ENCODE measurements at places on chromosomes 1 and 21. TPM values are rescaled to one million over a fixed set of nuclear protein-coding genes. Genes with fewer than 3 reads are reported as not detected.

DNA sequence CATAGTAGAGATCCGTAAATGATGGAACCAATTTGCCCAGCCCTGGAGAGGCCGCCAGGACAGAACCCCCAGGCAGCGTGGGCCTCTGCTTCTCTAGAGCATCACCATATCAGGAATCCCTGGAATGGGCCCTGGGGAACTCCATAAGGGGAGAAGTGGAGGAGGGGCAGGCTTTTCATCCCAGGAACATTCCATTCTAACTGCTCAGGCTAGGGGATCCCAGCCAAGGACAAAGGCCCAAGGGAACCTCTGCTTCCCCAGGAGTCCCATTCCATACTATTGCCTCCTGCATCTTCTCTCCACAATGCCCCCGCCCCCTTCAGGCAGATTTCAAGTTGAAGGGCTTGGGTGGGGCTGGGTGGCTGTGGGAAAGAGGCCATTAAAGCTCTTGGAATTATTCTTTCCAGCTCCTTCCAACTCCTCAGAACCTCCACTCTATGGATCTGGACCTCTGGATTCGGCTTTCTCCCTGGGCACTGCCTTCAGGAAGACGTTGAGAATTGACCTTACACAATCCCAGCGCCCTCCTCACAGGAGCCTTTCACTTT, 6.0 kb downstream of the TRNP1 start:
- H3K27me3 ChIP-seq, result no peaks in the 10 kb centered on the region
- H3K4me1 ChIP-seq, result peaks cover 61% of the 10 kb centered on the region
- H3K27ac ChIP-seq, result peak overlapping the region; percentile 91
- DNase-seq, result peak; percentile 97
- peak overlapping the region; percentile 82 for H3K4me3 ChIP-seq

- no peak overlapping the region for H3K27ac ChIP-seq
- H3K4me1 ChIP-seq, result peaks cover 20% of the 10 kb centered on the region
- peaks cover 83% of the 10 kb centered on the region for H3K36me3 ChIP-seq
- DNase-seq, result no peak
- no peaks in the 10 kb centered on the region for H3K27me3 ChIP-seq
Observed at GRCh38 chr1:40064797-40065499, 24.4 kb downstream of the CAP1 start.

DNA sequence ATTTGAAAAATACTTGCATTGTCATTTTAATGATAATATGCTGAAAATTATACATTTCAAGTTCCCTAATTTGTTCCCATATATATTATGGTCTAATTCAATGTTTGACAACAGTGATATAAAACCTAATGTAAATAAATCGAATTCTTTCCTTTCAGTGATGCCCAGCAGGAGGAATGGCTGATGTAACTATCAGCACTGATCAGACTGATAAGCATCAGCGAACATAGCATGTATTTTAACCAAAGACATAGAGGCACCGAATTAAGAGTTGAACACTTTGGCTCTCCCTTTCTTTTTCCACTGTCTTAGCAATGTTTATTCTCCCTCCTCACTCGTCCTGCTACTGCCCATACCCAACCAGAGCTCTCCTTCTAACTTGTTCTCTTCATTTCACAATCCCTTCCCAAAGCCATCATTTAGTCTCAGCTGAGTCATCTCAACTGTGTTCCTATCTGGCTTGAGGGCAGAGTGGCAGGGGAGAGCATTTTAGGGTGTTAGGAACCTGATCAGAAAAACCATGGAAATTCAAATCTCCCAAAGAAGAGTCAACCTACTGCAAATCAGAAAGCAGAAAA, 58.8 kb upstream of the C1orf115 start:
- H3K4me3 ChIP-seq, result no peak overlapping the region
- no peak for DNase-seq
- no peak overlapping the region for H3K27ac ChIP-seq
- no peaks in the 10 kb centered on the region for H3K4me1 ChIP-seq
- H3K27me3 ChIP-seq, result no peaks in the 10 kb centered on the region

CRYZ gene
- total RNA-seq, result 23.5 TPM

DNA sequence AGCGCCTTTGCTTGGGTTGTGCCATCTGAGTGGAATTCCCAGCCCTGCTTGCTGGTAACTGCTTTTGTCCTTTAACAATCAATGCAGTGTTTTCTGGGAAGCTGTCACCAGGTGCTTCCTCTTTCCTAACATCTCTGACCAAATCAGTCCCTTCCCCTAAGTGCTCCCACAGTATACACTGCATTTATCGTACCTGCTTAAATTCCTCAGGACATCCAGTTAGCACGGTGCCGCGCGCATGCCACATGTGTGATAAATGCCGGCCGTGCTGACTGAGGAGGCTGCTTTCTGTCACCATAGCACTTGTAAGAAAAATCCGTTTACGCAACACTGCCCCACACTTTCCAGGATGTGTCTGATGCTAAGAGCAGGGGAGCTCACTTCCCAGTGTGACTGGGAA, 115.4 kb downstream of the BCAR3 start:
- peaks cover 75% of the 10 kb centered on the region for H3K36me3 ChIP-seq
- no peak overlapping the region for H3K4me3 ChIP-seq
- DNase-seq, result no peak
- H3K27ac ChIP-seq, result peak overlapping the region; percentile 80

Measured in GM23248 (cell line).